ENCODE measurements at places on chromosomes 13 and 19.

DNA sequence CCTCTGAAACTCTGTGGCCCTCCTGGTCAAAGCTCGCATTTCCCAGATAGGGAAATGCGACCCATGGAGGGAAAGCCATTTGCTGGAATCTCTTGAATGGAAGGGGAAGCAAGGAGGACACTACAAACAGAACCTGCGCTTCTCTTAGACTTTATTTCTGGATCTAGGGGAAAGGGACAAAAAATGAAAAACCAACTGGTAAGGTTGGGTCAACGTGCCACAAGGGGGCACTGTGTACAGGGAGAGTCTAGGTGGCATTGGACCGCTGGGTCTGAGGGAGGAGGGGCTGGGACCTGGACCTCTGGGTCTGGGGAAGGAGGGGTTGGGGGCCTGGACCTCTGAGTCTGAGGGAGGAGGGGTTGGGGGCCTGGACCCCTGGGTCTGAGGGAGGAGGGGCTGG is 5.0 kb downstream of the KLK4 start:
- DNase-seq = peak; percentile 66

- no peak for DNase-seq
Observed at GRCh38 chr19:50998686-50999085, 2.7 kb downstream of the KLK8 start.

GRCh38 chr13:113902986-113903775 is 39.3 kb upstream of the GAS6 start:
- no peak for DNase-seq

GRCh38 chr19:17086120-17086519 is 10.5 kb downstream of the MYO9B start:
- DNase-seq = no peak

- DNase-seq = no peak
Observed at GRCh38 chr19:38697197-38697596, 47.1 kb downstream of the CAPN12 start.

GRCh38 chr19:50602935-50603334 is 34.7 kb upstream of the LRRC4B start:
- no peak for DNase-seq

DNA sequence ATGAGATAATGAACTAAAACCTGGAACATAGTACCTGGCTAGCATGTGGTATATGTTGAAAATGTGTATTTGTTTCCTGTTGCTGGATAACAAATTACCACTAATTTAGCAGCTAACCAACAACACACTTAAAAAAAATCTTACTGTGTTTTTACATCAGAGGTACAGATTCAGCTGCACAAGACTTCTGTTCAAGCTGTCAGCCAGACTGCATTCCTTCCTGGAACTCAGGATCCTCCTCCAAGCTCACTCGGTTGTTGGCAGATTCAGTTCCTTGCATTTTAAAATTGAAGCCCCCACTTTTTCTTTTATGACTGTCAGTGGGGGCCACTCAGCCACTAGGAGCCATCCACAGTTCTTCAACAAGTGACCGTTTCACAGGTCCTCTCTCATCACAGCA is 246.9 kb upstream of the DACH1 start:
- no peak for DNase-seq

- no peak for DNase-seq
Observed at GRCh38 chr13:80047406-80047805, 293.5 kb downstream of the SPRY2 start.

- no peak for DNase-seq
Observed at GRCh38 chr19:11722414-11722813, 16.3 kb downstream of the ZNF823 start.

GRCh38 chr13:50676602-50677001 is 166.9 kb downstream of the DLEU7 start:
- no peak for DNase-seq

GRCh38 chr13:111503905-111504695 is 183.7 kb downstream of the TEX29 start:
- DNase-seq = peak; percentile 23

- no peak for DNase-seq
Observed at GRCh38 chr13:110799246-110800236, 86.0 kb downstream of the ING1 start.

- DNase-seq = no peak
Observed at GRCh38 chr19:39507715-39508364, 7.1 kb upstream of the SELENOV start.

- no peak for DNase-seq
Observed at GRCh38 chr13:21913010-21913409, 242.1 kb downstream of the FGF9 start.

DNA sequence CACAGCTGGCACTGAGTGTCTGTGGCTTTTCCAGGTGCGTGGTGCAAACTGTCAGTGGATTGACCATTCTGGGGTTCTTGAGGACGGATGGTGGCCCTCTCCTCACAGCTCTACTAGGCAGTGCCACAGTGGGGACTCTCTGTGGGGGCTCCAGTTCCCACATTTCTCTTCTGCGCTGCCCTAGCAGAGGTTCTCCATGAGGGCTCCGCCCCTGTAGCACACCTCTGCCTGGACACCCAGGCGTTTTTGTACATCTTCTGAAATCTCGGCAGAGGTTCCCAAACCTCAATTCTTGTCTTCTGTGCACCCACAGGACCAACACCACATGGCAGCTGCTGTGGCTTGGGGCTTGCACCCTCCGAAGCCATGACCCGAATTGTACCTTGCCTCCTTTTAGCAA is 9.2 kb downstream of the ZNF627 start:
- DNase-seq = no peak

DNA sequence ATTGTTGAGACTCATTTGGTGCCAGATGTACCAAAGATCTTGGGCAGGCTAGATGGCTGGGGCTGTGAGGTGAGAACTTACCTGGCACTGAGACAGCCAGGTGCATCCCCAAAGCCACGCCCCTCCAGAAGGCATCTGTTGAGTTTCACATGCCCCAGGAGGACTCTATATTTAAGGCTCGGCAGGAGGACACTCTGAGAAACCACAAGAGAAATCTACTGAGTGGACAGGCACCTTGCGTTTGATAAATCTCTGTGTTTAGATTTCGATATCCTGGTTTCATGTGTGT is 197.9 kb upstream of the ZNF536 start:
- DNase-seq = no peak

- no peak for DNase-seq
Observed at GRCh38 chr19:10567656-10568055, 1.1 kb downstream of the CDKN2D start.
